ENCODE measurements at places on chromosomes 5 and 9.

- no peak for DNase-seq
Observed at GRCh38 chr5:117892360-117892759, 1096.0 kb downstream of the DTWD2 start.

DNA sequence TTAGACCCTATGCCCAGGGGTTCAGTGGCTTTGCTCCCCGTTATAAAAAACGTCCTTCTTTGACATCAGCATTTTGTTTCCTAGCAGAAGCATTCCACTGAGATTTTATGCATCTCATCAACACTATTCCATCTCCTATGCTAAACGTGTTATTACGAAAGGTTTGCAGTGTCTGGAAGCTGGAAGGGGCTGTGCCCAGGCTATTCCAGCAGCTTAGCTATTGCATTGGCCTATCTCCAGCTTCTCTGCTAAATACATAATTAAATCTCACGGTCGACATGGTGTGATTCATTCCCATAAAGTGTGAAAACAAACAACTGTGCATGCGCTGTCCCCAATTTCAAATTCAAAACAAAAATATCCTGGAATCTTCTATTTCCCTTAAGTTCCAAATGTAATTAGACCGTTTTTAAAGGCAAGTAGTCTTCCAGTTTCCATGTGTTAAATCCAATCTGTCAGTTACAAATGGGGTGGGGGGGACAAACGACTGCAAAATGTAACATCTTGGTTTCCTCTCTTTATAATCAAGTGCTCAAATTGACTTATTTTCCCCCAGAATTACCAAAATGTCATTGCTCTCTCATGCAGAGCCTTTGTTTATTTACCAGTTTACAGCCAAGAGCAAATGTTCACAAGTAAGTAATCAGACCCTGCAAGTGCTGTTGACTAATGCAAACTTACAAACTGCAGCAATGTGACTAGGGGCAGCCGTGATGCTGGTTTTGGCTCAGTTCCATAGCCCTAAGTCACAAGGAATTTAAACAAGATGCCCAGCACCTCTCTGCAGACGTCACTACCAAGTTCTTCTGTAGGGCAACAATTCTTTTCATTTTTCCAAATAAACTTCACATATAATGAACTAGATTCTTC, 212.3 kb upstream of the RORB start:
- DNase-seq = peak; percentile 74

DNA sequence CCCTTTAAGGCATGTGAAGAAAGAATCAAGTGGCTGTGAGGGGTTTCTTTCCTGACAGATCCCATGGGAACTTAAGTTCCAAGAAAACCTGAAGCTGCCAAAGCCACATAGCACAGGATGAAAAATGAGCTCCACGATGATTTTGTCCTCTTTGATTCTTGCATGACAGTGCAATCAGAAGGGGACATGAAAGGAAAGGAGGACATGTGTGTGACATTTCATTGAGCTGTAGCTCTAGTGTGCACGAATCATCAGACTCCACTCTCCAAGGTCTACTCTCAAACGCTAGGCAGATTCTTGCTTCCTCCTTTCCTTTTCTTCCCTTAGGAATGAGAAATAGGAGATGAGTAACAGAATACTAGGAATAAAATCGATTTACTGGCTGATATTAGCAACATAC, 142.0 kb downstream of the ZNF608 start:
- DNase-seq = no peak

- DNase-seq = peak; percentile 61
Observed at GRCh38 chr9:20732118-20732517, 48.1 kb downstream of the FOCAD start.

DNA sequence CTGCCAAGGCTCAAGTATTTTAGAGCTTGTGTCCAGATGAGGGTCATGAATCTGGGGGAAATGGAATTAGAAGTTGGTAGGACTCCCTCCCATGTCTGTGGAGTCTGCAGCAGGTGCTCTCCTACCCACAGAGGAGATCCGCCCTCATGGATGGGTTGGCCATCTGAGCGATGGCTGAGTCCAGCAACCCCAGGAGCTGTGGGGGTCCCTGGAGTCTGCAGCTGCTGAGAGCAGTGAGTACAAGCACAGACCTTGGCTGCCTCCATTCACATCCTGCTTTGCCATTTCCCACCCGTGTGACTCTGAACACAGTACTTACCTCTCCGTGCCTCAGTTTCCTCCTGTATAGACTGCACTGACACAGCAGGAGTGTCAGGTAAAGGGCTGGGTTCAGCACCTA, 25.8 kb upstream of the SYNPO start:
- no peak for DNase-seq

GRCh38 chr5:68215898-68216244, 315 bp downstream of the PIK3R1 start:
- no peak for DNase-seq

- no peak for DNase-seq
Observed at GRCh38 chr5:117829646-117830045, 1158.7 kb downstream of the DTWD2 start.

DNA sequence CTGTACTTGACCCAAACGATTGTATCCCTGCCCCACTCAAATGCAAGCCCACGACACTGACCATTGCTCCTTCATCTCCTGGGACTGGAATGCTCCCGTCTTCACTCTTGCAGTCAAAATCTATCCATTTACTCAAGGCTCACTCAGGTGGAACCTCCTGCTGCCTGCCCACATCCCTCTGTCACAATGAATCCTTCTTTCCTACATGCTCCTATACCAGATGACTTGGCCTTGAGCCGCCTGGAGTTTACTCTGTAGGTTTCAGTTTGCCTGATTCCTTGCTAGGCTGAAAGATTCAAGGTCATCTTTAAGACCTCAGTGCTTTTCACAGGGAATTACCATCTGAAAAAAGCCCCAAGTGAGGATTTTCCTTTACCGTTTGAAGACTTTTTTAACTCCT, 264.1 kb downstream of the GLIS3 start:
- no peak for DNase-seq

DNA sequence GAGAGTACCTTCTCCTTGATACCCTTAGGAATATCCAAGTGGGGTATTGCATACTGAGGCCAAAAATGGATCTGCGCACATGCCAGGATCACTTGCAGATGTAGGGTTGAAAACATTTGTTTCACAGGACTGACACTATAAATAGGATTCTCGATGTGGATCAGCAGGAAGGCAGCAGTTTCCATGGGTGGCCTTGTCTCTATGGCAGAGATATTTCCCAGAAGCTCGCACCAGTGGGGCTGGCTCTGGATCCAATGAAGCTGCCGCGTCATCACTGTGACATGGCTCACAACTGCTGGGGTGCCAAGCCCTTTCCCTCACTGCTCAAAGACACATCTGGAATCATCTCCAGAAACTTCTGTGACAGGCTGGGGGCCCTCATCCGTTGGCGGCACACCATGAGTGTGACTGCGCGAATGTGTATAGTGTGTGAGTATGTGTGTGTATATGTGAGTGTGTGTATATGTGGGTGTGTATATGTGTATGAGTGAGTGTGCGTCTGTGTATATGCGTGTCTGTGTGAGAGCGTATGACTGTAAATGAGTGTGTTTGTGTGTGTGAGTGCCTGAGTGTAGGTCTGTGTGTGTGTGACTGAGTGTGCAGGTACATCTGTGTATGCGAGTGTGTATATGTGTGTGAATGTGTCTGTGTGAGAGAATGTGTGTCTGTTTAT, 182.5 kb downstream of the GAS1 start:
- DNase-seq = no peak

DNA sequence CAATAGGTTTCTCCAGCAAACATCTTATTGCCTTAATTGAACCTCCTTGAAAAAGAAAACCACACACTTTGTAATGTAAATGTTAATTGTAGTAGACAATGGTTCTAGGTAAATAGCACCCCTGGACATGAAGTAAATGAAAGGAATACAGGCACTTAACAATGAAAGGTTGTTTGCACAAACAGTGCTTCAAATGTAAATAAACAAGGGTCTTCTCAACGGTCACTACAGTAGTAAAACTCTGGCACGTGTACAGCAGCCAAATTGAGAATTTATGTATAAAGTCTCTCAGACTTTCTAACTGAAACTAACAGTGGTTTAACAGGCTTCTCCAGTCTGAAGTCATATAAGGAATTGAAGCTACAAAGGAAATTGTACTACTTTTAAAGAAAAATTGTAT, 218.3 kb downstream of the MEF2C start:
- peak; percentile 49 for DNase-seq

DNA sequence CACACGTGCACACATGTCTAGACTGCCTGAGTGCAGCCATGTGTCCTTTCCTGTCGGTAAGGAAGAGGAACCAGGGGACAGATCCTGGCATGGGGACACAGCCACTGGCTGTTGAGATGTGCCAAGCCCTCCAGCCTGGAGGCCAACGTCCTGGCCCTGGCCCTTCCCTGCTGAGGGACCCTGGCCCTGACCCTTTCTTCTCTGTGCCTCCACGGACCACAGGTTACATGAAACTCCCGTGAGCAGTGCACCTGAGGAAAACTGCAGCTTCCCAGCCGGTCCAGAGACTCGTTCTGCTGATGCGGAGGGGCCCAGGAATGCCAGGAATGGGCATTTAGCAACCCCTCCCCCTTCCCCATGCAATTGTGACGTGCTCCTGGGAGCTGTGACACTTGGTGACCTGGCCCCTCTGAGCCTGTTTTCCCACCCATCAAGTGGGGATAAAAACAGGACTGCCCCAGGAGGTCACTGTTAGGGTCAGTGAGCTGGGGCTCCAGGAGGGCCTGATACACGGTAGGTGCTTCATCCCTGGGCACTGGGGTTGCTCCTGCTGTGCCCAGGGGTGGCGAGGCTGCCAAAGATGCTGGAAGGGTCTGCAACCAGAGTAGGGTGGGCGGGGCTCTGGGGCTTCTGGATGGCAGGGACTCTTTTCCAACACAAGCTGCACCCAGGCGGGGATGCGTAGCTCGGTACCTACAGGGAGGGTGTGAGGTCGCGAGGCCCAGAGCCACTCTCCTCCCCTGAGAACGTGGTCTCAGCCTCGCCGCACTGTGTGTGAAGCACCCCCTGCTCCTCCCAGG, 151.5 kb downstream of the C9orf50 start:
- no peak for DNase-seq

DNA sequence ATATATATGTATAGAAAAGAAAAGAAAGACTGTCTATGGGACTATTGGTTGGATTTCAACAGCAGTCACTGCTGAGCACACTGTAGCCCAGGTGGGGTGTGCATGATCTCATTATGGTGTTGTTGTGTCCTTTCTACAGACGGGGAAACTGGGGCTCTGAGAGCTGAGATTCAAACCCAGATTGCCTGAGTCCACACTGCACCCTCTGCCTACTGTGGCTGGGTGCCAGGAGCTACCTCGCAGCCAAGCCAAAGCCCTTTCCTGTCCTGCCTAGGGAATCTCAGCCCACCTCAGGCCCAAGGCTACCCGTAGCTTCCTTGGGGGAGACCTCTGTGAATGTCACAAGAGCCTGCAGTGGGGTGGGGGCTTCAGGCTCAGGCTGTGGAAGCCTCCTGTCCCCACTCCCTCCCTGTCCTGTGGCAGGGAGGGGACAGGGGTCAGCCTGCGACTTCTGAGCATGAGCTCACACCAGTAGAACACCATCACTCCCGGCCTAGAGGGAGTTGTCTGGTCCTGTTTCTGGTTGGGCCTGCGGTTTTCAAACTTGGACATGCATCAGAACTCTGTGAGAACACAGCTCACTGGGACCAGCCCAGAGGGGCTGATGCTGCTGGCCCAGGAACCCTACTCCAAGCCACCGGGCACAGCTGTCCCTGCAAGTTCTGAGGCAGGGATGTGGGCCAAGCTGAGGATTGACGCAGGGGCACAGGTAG, 7.9 kb upstream of the NINJ1 start:
- DNase-seq = no peak

DNA sequence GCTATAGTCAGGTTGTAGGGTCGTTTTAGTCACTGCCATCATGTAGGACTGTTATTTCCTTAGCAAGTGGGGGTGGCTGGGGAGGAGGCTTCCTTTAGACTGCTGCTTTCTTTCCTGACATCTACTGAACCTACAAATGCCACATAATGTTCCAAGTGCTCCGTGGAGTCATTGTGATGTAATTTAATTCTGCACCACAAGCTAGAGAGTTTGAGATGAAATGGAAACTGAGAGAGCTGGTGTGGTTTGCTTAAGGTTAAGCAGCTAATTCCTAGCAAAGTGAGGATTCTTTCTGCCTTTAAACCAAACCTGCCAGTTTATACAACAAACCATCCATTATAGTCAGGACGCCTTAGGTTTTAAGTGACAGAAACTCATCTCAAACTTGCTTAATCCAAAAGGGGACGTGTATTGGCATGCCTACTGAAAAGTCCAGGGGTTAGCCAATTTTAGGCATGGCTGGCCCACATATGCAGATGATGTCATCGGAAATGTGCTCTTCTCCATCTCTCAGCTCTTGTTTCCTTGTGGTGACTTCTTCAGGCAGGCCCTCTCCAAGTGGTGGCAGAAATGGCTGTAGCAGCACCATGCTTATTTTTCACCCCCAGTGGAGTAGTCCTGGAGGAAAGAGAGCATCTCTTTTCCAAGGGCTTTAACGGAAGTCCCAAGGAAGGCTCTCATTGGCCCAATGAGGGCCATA, 30.5 kb downstream of the ZNF618 start:
- peak; percentile 41 for DNase-seq

DNA sequence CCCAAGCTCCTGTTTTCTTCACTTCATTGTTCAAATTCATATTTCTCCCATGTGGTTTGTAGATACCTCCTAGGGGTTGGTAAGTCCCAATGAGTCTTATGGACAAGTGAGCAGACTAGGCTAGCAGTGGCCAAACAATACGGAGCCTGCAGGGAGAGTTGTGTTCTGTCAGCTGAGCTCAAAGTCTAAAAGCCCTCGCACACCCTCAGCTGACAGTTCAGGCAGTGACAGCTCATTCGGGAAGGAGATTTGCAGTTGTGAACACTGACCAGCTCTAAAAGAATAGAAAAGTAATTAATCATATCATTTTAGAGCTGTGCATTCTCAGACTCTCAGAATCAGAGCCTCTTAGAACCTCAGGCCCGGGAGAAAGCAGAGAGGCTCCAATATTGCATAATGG, 95.1 kb downstream of the SH3TC2 start:
- DNase-seq = no peak

DNA sequence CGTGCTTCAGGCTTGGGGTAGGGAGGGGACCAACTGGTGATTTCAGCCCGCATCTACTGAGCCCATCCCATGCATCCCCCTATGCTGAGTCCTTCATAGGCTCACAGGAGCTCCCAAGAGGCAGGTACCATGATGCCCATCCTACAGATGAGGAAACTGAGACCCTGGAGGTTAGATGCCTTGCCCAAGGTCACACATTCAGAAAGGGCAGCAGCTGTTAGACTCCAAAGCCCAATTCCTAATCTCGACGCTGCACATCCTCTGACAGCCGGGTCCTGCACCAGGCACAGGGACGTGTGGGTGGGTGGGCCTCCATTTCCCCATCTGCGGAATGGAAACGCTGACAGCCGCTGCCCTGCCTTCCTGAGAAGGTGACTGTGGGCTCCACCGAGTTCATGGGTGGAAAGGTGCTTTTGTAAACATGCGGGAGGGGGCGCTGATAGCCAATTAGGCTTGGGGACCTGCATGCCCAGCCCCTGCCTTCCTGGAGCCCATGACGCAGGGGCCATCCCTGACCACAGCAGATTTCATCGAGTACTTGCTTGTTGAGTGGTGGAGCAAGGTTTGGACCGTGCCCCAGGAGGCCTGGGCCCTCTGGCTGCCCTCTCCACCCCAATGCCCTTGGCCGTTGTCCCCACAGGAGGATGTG, 2.2 kb downstream of the DNM1 start:
- DNase-seq = no peak

GRCh38 chr5:123690821-123691220, 178.8 kb downstream of the CSNK1G3 start:
- DNase-seq = peak; percentile 62

GRCh38 chr5:89191374-89191773, 308.4 kb upstream of the MEF2C start:
- DNase-seq = no peak

Measured in astrocyte of the hippocampus (primary cell).